ENCODE measurements at places on chromosomes 1 and 21. TPM values are rescaled to one million over a fixed set of nuclear protein-coding genes. Genes with fewer than 3 reads are reported as not detected.

Gene PPP1R12B
- total RNA-seq: 6.6 TPM

Gene SPRR2F
- not detected for total RNA-seq

Gene CA6
- not detected for total RNA-seq

Gene TNFSF4
- 19.0 TPM for total RNA-seq

Gene BRDT
- not detected for total RNA-seq

Gene DOCK7
- total RNA-seq: 38.5 TPM
